ENCODE measurements at places on chromosomes 3 and 15.

DNA sequence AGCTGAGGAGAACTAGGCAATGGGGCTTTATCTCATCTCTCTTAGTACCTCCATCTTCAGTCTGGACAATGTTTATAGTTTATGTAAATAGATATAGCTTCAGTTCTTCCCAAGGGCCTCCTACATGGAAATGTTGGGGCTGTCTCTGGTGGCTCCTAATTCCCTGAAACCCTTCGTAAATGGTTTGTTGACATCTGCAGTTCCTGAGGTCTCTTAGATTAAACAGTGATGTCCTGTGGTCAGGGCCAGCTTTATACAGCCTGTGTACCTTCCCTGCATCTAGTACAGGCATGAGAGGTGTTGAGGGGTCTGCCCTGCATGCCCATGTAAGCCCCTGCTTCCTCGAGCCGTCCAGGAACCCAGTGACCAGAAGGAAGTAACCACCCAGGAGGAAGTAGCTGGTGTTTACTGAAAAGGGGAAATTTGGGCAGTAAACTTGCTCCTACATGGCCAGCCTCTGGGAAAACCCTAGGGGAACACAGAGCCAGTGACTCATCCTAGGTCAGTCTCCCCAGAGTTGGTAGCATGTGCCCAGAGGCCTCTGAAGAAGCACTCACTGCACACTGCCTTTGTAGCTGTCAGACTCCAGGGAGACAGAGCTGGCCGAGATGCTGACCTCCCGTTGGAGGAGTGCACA lies 4.7 kb upstream of the TBC1D2B start:
- DNase-seq: no peak

- DNase-seq: no peak
Observed at GRCh38 chr3:147672436-147672835, 263.3 kb downstream of the ZIC1 start.

- peak; percentile 63 for DNase-seq
Observed at GRCh38 chr3:45760878-45761711, 35.2 kb downstream of the SLC6A20 start.

GRCh38 chr15:50071551-50072258 lies 47.3 kb downstream of the ATP8B4 start:
- no peak for DNase-seq

DNA sequence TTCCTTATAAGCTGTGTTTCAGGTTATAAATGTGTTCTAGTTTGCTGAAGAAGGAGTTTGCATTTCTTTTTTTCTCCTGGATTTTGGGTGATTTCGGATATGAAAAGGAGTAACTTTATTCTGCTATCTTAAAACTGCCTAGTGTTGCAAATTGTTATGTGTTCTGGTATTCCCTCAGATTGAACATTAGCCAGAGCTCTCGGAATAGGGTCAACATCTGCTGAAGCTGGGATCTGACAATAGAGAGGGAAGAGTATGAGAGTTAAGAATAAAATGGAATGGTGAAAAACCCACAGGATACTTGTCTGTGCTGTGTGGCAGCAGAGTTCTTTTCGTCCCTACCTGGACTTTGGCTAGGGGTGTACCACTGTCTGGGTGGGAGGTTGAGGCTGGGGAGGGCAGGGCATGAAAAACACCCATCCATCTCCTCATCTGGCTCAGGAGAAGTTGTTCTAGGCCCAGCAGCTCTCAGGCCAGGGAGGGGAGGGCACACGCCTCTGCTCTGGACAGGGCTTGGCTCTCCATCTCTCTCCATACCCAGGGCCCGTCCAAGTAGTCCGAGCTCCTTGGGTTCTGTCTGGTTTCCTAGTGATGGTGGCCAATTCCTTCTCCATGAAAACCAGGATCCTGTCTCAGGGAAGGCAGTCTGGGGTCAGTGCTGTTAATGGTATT lies 13.2 kb downstream of the SPSB4 start:
- peak; percentile 19 for DNase-seq

DNA sequence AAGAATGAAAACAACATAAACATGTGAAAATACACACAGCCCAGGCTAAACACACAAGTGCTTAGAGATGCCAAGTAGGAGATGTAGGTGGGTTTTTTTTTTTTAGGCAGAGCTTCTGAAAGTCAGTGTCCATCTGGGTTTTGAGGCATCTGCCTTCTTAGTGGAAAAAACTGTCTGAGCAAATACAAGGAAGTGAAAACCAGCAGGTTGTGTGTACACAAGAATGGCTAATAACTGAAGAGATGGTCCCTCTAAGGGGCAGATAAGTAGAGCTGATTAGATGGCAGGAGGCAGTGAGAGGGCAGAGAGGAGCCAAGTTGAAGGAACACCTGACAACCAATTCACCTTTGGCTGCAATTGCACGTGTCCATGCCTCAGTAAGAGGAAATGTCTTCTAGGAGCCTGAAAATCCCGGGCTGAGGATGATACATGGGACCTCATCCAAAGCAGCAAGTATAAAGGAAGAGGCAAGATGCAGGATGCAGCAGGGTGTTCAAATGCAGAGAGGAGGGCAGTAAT lies 34.9 kb downstream of the CYP19A1 start:
- DNase-seq: no peak

DNA sequence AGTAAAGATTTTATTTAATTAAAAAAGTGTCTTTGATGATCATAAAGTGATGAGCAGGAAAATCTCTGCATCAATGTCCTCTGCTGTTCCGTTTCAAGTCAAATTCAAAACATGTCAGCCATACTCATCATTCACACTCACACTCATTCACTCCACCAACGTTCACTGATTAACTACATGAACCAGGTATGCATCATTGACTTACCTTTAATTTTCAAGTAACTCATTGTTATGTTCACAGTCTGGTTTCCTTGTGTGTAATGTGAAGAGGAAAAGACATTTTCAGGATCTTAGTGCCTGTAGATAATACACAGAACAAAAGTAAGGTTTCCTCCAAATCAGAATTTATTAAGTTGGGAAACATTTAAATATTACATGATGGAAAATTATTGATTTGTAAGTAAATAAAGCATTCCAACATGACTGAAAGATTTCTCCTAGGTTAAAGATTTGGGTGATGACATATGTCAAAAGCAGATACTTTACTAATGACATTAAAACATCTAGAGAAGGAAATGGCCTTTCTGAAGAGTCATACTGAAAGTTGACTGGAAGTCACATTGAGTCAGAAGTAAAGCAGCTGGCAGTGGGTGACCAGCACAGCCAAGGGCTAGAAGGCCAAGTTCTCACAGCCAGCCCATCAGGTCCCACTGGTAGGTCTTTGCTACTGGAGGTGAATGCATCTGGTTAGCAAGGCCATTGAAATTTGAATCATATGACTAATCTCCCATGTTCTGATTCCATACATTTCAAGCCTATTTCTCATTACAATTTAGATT lies 251.9 kb downstream of the CDIN1 start:
- DNase-seq: no peak

DNA sequence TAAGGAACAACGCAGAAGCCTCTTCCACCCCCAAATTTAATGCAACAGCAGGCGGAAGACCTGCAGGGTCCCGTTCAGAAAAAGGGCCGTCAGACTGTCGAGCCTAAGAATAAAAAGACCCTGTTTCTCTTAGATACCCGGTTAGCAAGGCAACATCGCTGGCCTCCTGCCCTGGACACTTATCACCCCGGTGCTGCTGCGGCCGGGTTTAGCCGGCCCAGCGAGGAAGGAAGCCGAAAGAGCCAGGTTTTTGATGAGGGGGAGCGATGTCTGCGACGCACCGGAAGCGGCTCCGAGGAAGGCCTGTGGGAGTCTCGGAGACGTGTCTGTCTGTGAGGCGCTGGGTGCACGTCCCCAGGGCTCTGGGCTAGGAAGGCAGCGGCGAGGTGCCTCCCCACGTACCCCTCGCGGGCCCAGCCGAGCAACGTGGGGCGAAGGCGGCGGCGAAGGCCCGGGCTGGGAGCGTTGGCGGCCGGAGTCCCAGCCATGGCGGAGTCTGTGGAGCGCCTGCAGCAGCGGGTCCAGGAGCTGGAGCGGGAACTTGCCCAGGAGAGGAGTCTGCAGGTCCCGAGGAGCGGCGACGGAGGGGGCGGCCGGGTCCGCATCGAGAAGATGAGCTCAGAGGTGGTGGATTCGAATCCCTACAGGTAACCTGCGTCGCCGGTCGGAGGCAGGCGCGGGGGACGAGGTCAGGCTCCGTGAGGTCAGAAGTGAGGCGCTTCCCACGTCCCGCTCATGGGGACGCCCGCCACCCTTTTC lies at the start of gene UBA5:
TSS of gene UBA5 (plus strand) at position 278 of the 759 bp plus-strand sequence. CDS start at position 487, 209 bp downstream.
- DNase-seq: peak; percentile 74

DNA sequence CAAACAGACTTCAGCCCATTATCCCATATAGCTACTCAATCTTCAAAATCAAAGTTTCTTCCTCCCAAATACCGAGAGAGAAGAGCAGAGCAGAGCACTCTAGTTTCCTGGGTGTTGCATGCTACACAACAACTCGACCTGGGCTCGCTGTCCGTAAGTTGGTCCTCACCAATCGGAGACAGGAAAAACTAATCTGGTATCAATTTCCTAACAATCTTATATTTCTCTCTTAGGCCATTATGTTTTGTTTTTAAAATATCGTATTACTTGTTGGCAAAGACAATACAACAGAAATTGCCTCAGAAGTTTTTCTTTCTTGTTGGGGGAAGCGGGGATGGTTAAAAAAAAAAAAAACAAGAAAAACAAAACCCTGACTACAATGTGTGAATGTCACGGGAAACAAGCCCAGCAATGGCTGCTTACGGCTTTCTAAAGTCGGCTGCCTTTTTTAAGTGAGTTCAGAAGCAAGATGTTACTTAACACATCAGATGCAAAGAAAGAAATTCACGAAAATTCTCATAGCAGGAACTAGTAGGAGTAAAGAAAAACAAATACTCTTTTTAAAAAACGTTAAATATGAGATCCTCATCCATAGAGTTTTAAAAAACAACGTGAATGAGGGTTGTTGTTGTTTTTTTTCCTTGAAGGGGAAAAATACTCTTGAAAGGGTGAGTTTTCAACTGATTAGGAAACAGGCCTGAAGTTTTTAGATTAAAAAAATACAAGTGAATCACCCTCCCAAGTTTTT lies 1.9 kb downstream of the VGLL4 start:
- DNase-seq: no peak

- no peak for DNase-seq
Observed at GRCh38 chr3:145190138-145190537, 970.8 kb downstream of the PLOD2 start.

- no peak for DNase-seq
Observed at GRCh38 chr3:52147804-52148203, 6.4 kb downstream of the POC1A start.

DNA sequence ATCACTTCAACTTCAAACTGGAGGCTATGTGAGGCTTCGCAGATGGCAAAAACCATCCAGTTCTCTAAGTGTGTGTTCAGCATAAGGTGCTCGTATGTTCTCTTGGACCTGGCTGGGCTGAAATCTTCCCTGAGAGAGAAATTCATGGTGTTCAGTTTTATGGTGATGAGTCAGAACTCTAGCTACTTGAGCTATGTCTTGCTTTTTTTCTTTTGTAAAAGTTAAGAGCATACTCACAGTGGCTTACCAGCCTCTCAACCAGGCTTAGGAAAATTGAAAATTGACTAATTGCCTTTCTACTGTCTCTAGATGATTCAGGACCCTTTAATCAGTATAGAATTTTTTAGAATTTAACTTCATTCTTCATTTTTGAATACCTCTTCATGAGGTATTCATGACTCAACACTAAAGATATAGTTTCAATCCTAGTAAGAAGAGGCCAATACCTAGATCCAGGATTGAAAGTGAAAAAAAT lies 617.5 kb downstream of the TBL1XR1 start:
- DNase-seq: no peak

- no peak for DNase-seq
Observed at GRCh38 chr3:5271372-5271683, 83.8 kb downstream of the EDEM1 start.

DNA sequence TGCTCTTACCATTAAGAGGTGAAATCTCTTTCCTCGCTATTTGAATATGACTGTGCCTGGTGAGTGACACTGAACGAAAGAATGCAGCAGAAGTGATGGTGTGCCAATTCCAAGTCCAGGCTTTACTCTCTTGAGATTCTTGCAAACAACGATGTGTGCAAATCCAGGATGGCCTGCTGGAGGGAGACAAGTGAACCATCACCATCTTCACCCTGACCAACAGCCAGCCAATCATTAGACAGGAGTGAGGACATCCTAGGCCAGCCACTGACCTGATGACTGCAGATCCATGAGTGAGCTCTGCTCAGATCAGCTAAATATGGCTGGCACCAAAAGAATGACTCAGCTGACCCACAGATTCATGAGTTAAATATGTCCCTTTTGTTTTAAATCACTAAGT lies 878.0 kb downstream of the PDCD6IP start:
- DNase-seq: no peak

DNA sequence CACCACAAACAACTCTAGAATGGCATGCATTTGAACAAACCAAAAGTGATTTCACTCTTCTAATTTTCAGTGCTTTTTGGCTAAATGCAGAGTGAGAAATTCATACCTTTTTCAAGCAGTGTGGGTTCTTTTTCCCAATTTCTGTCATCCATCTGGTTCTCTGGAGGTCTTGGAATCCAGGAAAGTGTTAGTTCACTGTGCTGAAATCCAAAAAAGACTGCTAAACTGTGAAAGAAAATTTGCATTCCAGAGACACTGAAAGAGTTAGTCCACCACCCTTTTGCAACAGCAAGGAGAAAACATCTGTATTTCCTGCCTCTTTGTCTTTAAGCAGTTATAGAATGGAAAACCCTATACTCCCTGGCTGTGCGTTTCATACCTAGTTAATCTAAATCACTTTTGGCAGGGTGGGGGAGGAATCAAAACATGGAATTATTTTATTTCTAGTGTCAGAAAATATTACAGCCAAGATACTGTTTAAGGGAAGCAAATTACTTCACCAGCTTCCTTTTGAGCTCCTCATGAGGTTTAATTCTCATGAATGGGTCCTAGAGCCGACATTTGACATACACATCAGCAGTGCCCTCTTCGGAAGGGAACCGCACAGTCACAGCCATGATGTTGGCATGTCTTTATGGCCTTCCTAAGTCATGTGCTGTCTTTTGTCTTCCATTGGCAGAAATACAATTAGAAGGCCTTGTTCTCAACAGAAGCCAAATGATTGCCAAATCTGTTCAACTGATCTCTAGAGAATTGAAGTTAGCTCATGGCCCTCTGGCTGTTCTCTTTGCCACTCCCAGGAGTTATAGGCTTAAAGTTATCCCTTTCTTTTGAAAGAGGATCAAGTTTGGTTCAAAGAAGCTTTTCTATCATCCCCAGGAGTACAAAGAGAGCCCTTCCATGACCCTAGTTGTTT lies 317.7 kb upstream of the TPRG1 start:
- DNase-seq: no peak

Data from left lobe of liver (tissue), 2 donors.